ENCODE measurements at places on chromosomes 5 and 9. TPM values are rescaled to one million over a fixed set of nuclear protein-coding genes. Genes with fewer than 3 reads are reported as not detected.

UBLCP1 gene
- 31.5 TPM for total RNA-seq

HMCN2 gene
- not detected for total RNA-seq

IFNK gene
- total RNA-seq: not detected

LHX2 gene
- total RNA-seq: not detected

IL3 gene
- not detected for total RNA-seq

SLC6A19 gene
- not detected for total RNA-seq

OR2V1 gene
- total RNA-seq: not detected

GABRB2 gene
- total RNA-seq: 0.65 TPM

HMHB1 gene
- not detected for total RNA-seq

GFPT2 gene
- total RNA-seq: 25.4 TPM

All from epithelial cell of alveolus of lung (primary cell).